ENCODE measurements at places on chromosomes 7 and 10.

DNA sequence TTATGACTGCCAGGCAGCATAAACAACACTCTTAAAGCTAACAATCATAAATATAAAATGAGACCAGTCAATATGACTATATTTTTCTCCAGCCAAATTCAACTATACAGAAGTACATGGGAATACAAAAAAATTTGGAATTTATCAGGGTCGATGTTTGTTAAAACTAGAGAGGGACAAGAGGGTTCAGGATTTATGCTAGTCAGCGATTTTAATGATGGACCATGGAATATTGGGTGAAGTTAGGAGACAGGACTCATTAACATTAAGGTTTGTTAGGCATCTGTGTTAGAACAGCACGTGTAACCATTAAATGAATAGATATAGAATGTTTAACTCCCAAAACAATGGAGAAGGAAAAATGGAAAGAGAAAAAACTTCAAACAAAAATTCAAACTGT, 146.2 kb downstream of the SEM1 start:
- no peak for DNase-seq

- no peak for DNase-seq
Observed at GRCh38 chr7:84822941-84823510, 363.8 kb downstream of the SEMA3D start.

DNA sequence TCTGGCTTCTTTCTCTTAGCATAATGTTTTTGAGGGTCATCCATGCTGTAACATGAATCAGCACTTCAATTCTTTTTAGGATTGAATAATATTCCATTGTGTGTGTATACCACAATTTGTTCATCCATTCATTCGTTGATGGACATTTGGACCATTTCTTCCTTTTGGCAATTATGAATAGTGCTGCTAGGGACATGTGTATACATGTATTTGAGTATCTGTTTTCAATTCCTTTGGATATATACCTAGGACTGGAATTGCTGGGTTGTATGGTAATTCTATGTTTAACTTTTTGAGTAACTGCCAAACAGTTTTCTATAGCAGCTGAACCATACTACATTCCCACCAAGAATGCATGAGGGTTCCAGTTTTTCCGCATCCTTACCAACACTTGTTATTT, 39.2 kb downstream of the GBF1 start:
- no peak for DNase-seq

DNA sequence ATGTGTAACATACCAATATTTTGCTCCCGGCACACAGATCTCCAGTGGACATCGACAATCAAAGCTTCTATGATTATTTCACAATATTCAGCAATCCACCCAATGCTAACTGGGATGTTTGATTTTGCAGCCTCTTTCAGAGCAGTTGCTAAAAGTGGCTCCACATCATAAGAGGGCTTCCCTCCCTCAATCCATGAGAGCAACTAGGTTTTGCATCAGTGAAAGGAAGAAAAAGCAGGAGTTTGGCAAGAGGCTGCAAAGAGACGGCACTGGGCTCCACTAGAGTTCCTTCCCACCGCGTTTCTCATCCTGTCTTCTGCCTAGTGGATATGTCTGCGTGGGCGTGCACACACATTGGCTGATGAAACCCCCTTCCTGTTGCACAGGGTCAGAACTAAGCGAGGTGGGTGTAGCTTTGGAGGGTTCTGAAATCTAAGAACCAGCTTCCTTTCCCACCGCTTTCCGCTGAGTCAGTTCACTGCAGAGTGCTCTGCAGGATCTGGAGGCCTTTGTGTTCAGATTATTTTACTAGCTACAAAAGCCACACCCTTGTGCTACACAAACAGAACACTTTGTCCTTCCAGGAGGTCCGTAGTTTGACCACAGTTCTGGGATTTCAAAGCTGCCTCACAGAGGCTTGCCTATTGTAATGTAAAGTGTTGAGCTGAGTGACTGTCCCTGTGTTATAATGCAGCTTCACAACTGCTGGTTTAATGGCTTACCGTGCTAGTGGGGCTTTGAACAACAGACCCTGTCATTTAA, 28.1 kb downstream of the ARL4A start:
- DNase-seq = no peak

DNA sequence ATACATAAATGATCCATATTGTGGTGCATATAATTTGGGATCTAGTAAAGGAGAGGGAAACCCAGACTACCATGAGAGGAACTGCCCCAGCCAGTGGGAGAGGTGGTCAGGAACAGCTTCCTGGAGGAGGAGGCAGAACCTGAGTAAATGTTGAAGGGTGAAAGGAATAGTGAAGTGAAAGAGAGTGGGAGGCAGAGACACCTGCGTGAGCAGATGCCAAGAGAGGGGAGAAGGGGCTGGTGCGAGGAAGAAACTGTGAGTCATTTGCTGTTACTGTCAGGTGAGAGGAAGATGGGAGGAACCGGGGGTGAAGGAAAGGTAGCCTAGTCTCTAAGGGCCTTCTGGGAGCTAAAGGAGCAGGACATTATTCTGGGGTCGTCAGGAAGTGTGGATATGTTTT, 294.8 kb downstream of the GRID1 start:
- DNase-seq = no peak

- DNase-seq = no peak
Observed at GRCh38 chr7:137636376-137636775, 210.4 kb downstream of the DGKI start.

- DNase-seq = no peak
Observed at GRCh38 chr10:110443239-110444003, 54.3 kb upstream of the DUSP5 start.

All from GM12892 (cell line).